ENCODE measurements at places on chromosomes 1 and 21. TPM values are rescaled to one million over a fixed set of nuclear protein-coding genes. Genes with fewer than 3 reads are reported as not detected.

- ATAC-seq, result no peak
Observed at GRCh38 chr1:66168467-66168887, 365.5 kb upstream of the SGIP1 start.

- no peak for ATAC-seq
Observed at GRCh38 chr1:42044346-42044745, 108.9 kb upstream of the GUCA2B start.

DNA sequence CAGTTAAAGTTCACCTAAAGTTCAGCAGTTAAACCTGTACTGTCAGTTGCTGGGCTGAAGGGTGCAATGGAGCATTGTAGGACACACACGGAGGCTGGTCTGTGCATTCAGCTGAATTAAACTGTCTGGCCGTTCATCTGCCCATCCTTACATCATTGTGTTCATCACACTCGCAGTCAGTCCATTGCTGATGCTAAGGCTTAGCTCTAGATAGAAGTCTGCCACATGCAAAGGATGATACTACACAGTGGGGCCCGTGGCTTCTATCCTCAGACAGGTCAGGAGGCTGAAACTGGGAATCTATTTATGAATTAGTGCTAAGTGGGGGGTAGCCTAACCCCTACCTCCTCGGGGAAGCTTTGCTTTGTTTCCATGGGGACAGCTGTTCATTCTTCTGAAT lies 60.4 kb downstream of the CNIH3 start:
- ATAC-seq, result no peak

The OR2W3 gene
- 0.40 TPM for total RNA-seq

DNA sequence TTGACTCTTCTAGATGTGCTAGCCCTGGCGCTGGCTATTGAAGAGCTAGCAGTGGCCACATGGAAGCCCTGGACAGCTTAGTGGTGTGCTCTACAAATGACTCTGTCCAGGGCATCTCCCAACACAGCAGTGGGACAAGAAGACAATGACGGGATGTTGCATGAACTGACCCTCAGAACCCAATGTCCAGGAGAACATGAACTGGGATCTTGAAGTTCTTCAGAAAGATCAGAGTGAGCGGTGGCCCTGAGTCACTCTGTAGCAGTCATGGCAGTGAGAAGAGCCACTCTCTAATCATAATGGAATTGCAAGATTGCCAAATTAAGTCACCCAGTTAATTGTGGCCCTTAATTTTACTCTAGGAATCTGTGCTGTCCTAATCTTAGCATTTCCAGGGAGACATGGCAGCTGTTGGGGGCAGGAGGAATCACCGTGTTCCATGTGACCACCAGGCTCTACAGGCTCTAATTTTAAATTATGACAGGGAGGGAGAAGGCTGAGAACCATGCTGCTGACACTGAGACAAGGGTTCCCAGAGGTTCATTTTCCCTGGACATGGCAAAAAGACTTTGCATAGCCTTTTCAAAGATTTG lies 10.2 kb upstream of the OBSCN start:
- ATAC-seq, result no peak

The COL9A2 gene
- total RNA-seq, result 1.6 TPM

The PSEN2 gene
- 64.4 TPM for total RNA-seq

DNA sequence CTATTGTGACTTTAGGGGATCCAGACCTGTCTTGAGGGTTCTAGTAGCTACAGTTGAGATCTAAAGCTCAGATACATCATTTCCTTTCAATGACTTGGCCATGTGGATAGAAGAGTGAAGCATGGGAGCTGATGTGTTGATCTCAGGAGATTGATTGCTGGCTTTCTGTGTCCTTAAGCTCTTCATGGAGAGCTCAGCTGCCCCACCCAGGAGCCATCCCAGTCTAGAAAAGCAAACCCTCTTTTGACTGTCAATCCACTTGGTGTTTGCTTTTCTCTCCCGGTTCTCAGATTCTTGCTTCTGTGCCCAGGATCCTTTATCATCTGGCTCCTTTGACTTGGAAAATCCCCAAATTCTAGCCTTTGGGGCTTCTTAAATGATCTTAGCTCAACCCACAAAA lies 87.2 kb downstream of the ATP1A1 start:
- ATAC-seq, result no peak

DNA sequence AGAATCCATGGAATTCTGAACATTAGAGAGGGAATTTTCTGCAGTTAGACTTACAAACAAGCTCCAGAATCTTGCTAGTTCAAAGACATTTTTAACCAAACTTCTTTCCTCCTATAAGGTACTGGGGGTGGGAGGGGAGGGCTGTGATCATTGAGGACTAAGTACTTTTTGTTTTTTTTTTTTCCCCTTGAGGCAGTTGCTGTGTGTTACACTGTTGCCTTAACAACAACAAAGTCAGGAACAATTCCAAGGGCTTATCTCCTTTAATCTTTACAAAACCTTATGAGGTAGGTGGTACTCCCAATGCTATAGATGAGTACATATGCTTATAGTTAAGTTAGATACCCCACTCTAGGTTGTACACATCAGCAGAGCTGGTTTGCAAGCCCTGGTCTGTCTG lies 62.9 kb downstream of the PPP1R12B start:
- no peak for ATAC-seq

- no peak for ATAC-seq
Observed at GRCh38 chr21:28554660-28555475, 437.8 kb downstream of the LTN1 start.

GRCh38 chr1:18645747-18646090 lies 15.1 kb downstream of the PAX7 start:
- ATAC-seq, result no peak

The HPCAL4 gene
- 1.8 TPM for total RNA-seq

All from gastroesophageal sphincter (tissue), 4 donors.